Epithelial cell of esophagus (primary cell): ENCODE measurements at places on chromosomes 3 and 15.
A peak's percentile ranks its signal among the peaks of the same experiment; 100 is the strongest.

DNA sequence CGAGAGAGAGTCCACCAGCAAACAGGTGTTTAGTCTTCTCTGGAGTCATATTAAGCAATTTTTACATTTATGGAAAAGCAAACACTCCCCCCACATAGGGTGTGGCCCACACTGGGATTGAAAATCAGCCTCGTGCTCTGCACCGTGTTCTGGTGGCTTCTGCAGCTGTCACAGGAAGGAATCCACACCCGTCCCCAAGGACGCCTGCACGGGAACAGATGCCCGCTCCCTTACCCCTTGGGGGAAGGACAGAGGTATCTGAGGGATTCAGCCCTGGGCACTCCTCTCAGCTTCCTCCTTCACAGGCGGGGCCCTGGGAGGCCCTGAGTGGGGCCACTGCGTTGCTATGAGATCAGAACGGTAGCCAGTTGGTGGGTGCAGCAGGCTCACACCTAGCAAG, 27.8 kb downstream of the LIPC start:
- no peak for DNase-seq

GRCh38 chr3:69579306-69580041, 159.8 kb upstream of the MITF start:
- no peak for DNase-seq

GRCh38 chr15:91496754-91497691, 356.5 kb upstream of the SLCO3A1 start:
- DNase-seq, result peak; percentile 40

- no peak for DNase-seq
Measured at GRCh38 chr3:56370991-56371775, 97.1 kb downstream of the ERC2 start.

- DNase-seq, result no peak
Measured at GRCh38 chr3:153079386-153079785, 82.6 kb upstream of the RAP2B start.

DNA sequence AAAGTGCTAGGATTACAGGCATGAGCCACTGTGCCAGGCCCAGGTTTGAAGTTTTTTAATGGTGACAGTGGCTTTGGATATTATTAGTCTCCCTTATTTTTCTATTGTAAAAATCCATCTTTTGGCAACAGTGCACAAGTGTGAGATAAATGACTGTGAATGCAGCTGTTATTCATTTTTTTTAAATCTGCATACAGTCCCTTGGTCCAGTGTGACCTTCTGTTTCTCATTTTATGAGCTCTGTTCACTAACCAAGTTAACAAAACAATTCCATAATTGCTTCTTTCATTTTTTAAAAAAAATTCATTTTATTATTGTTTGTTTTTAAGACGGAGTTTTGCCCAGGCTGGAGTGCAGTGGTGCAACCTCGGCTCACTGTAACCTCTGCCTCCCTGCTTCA, 381.8 kb downstream of the NAALADL2 start:
- DNase-seq, result no peak

- peak; percentile 51 for DNase-seq
Measured at GRCh38 chr15:32936283-32936918, 218.6 kb downstream of the GREM1 start.

DNA sequence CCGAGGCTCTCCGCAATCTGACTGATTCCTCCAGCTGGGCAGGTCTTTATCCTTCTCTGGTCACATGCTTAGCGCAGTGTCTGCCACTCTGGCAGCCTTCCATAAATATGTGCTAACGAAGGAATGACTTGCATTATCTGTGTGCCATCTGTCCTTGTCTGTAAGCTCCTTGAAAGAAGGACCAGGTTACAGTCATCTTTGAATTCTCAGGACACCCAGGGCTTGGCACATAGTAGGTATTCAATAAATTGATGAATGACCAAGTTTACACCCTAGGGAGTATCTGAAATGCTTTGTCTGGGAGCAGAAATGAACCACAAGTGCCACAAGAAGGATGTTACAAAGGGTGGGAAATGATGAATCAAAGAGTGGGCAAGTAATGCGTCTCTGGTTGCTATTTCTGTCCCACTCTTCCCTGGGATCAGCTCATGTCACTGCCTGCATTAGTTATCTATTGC, 16.5 kb upstream of the FAM3D start:
- no peak for DNase-seq

GRCh38 chr3:186964071-186964470, 33.7 kb downstream of the ST6GAL1 start:
- no peak for DNase-seq

GRCh38 chr3:17830788-17831187, 88.4 kb upstream of the TBC1D5 start:
- DNase-seq, result no peak

DNA sequence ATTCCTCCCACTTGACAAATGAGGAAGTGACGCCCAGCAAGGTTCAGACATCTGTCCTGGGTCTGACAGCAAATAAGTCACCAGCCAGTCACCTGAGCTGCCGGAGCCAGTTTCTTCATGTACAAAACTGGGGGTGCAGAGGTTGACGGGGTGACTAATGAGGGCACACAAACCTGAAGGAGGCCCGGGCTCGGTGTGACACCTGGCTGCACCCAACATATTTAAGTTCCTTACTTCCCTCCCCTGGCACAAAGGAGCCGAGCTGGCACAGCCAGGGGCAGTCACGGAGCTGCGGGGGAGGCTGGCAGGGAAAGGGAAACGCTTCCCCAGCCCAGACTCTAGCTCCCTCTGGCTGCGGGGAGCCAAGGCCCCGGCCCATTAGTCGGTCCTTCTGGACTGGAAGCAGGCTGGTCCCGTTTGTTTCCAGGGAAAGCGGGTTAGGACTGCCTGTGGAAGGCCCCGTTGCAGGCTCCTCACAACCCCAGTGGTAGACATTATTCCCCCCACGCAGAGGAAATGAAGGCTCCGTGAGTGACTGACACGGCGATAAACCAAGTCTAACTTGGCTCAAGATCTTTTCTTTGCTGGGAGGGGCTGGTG, 2.3 kb downstream of the FBXL22 start:
- peak; percentile 77 for DNase-seq

GRCh38 chr3:156300371-156300770, 180.0 kb downstream of the KCNAB1 start:
- DNase-seq, result no peak

- DNase-seq, result peak; percentile 68
Measured at GRCh38 chr3:141412936-141413354, 44.6 kb downstream of the ZBTB38 start.

- DNase-seq, result no peak
Measured at GRCh38 chr3:61146010-61146890, 105.0 kb downstream of the FHIT start.

DNA sequence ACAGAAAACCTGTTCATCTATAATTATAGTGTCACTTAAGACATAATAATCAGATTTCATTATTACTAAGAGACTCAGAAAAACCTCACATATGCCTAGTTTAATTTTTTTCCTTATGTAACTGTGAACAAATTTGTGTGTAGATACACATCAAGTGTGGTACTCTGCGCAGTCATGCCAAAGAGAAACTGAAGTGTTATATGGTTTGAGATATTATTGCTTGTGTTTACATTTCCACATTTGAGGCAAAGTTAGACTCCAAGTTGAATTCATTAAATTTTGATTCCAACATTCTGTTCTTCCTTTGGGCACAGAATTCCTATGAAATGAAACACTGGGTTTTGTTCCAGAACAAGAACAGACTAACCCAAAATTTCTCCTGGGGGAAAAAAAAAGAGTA, 2.2 kb downstream of the MBNL1 start:
- DNase-seq, result no peak

- peak; percentile 65 for DNase-seq
Measured at GRCh38 chr3:59578129-59578528, 528.3 kb upstream of the CFAP20DC start.

DNA sequence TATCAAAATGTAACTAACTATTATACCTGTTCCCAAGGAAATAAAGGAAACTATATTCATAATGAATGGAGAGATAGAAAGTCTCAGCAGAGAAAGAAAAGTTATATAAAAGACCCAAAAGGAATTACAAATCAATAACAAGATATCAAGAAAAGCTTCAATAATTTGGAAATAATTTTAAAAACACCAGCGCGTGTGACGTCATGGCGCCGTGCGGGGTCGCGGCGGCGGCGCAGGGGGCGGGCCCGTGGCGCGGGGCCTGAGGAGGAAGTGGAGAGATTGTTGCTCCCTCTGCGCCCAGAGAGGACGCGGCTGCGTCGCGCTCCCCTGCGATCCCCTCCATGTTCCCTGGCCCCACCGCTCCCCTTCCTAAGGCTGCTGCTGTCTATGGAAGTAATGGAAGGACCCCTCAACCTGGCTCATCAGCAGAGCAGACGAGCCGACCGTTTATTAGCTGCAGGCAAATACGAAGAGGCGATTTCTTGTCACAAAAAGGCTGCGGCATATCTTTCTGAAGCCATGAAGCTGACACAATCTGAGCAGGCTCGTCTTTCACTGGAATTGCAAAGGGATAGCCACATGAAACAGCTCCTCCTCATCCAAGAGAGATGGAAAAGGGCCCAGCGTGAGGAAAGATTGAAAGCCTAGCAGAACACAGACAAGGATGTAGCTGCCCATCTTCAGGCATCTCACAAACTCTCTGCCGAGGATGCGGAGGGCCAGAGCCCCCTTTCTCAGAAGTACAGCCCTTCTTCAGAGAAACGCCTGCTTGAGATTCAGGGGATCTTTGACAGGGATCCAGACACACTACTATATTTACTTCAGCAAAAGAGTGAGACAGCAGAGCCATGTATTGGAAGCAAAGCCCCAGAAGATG, 4.1 kb downstream of the XCR1 start:
- no peak for DNase-seq
